ENCODE measurements at places on chromosomes 7 and 10. TPM values are rescaled to one million over a fixed set of nuclear protein-coding genes. Genes with fewer than 3 reads are reported as not detected.

DNA sequence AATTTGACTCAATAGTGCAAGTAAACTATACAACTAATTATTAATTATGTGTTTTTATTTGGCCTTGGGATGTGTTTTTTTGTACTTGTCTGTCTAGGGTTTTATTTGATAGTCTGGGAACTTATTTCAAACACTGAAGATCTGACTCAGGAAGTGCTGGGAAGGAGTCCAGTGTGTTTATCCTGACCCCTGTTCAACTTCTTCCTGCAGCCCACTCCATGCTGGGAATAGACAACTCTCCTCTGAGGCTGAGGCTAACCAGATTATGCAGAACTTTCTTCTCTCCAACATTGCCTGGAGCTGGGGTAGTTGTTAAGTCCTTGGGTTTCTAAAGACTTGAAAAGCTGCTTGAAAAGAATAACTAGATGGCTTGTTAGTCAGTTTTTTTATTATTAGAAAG, 6.9 kb downstream of the CISD1 start:
- DNase-seq = peak; percentile 8

AKR1C8 gene
- not detected for total RNA-seq

DNA sequence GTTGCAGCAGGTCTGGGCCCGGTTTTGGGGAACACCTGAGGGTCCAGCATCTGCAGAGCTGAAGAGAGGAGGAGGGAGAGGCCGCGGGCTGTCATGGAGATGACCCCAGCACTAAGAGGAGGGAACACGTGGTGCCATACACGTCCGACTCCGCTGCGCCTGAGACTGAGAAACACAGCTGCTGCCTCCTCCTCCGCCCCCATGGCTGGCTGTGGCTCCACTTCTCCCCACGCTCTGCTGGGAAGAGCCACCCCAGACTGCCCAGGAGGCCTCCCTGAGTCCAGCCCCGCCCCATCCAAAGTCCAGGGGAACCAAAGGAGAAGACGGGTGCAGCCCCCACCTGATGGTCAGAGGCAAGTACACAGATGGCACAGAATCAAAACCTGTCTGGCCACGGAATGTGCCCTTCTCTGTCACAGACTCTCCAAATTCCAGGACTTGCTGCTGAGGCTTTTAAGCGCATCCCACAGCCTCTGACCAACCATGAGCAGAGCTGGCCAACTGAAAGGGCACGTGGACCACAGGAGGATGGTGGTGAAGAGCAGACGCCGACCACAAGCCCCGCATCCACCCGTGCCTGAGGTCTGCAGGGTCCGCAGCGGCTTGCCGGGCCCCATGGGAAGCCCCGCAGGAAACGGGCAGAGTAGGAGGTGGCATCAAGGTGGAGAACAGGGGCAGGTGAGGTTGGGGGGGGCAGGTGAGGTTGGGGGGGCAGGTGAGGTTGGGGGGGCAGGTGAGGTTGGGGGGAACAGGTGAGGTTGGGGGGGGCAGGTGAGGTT, 24.0 kb downstream of the STK32C start:
- DNase-seq = no peak

DNA sequence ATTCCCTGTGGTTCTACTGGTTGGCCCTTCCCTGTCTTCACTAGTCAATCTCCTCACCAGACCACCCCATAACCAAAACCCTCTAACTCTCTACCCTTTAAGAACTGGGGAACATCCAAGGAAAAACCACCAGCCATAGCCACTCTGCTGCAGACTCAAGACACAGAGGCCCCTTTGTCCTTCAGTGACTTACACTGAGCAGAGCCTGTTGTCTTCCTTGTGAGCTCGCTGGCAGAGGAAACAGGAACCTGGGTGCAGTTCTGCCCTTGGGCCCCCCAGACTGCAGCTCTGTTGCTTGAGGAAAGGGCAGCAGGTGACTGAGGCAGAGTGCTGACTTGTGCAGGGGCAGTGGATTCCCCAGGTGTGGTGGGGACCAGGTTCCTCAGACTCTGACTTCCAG, 30.6 kb downstream of the ZC3HAV1 start:
- DNase-seq = no peak

RASA4 gene
- total RNA-seq = 1.0 TPM

DNA sequence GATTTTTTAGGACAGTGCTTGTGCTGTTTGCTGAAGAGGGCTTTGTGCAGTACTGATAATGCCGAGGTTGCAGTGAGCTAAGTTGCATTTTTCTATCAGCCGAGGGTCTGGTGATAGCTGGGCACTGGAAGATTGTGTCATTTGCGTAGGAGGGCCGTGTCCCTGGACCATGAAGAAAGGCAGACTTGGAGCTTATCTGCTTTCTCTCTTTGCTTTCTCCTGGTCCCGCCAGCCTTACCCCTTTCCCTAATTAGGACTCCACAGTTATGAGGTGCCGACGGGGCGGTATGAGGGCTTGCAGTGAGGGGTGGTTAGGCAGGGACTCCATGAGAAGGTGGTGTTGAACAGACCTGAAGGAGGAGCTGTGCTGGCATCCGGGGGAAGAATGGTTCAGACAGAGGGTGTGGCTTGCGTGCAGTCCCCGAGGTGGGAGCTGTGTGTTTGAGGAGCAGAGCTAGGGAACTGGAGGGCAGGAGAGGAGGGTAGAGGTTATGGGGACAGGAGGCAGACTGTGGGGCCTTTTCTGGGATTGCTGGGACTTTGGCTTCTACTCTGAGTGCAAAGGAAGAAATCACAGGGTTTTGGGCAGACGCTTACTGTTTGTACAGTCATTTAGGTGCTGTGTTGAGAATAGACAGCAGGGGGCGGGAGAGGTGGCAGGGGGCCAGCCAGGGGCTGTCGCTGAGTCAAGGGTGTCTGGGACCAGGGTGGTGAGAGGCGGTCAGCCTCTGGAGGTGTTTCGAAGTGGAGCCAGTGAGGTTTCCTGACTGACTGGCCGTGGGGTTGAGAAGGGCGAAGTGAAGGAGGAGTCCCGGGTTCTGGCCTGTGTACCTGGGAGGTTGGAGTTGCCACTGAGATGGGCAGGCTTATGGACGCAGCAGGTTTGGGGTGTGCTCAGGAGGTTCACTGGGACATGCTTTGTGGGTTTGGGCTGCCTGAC, 43.4 kb downstream of the PRF1 start:
- DNase-seq = peak; percentile 33

DNA sequence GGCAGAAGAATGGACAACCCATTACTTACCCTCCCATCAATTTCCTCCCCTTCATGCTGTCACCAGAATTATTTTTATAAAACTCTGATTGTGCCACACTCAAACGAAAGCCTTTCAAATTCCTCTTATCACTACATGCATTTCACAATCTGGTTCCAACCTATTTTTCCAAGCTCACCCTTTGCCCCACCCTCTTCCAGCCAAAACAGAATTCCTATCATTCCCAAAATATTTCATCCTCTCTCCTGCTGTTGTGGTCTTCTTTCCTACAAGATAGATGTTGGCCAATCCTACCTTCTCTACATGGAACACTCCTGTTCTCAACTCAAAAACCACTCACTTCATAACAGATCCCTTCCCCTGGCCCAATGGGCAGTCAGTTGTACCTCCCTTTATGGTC, 111.5 kb downstream of the ELAPOR2 start:
- no peak for DNase-seq

GRCh38 chr10:11757454-11757820, 15.3 kb downstream of the ECHDC3 start:
- DNase-seq = peak; percentile 74

GRCh38 chr10:11345224-11346054, 266.0 kb downstream of the USP6NL start:
- DNase-seq = peak; percentile 65

GRCh38 chr10:49056356-49056755, 59.0 kb downstream of the VSTM4 start:
- peak; percentile 16 for DNase-seq

GRCh38 chr10:70874061-70874460, 14.3 kb downstream of the PCBD1 start:
- DNase-seq = no peak

DNA sequence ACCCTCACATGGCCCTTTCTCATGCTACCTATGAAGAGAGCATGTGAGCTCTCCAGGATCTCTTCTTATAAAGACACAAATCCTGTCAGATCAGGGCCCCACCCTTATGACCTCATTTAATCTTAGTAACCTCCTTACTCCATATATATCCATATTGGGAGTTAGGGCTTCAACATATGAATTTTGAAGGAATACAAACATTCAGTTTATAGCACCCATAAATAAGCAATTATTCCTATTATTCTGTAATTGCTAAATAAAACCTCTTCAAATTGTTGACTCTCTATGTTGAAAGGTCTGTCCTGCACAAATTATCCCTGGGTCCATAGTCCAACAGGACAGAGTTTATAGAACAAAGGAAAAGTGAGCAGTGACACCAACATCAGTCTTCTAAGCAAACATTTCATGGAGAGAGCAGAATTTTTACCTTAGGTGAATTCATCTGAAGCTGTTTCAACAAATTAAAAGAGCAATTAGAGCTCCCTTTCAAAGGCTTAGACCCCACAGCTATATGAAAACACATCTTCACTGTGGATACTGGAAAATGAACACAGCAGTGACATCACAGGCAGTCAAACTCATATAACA, 12.2 kb downstream of the DOCK4 start:
- DNase-seq = no peak

GRCh38 chr10:61021926-61022325, 77.9 kb upstream of the RHOBTB1 start:
- no peak for DNase-seq

CASTOR2 gene
- total RNA-seq = 7.5 TPM

- DNase-seq = no peak
Measured at GRCh38 chr10:23522345-23522744, 83.5 kb downstream of the OTUD1 start.

DNA sequence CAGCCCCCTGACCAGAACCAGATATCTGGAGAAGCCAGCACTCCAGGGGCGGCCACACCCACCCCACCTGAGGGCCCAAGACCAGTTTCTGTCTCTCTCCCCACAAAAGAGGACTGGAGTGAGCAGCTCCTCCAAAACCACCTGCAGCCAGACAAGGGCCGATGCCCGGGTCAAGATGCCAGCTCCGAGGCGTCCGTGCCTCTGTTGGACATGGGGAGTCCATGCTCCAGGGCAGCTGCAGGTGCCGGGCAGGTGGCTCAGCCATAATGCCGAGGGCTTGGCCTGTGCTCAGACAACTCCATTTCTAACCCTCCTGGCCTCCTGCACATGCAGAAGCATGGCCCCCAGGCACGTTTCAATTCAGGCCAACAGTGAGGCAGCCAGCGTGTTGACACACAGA, 234.6 kb downstream of the MAD1L1 start:
- DNase-seq = no peak

RBP4 gene
- 0.17 TPM for total RNA-seq

TRPV5 gene
- not detected for total RNA-seq

ASB15 gene
- total RNA-seq = not detected

TMEM229A gene
- not detected for total RNA-seq

- peak; percentile 73 for DNase-seq
Measured at GRCh38 chr10:15738270-15738925, 18.7 kb upstream of the ITGA8 start.

DNA sequence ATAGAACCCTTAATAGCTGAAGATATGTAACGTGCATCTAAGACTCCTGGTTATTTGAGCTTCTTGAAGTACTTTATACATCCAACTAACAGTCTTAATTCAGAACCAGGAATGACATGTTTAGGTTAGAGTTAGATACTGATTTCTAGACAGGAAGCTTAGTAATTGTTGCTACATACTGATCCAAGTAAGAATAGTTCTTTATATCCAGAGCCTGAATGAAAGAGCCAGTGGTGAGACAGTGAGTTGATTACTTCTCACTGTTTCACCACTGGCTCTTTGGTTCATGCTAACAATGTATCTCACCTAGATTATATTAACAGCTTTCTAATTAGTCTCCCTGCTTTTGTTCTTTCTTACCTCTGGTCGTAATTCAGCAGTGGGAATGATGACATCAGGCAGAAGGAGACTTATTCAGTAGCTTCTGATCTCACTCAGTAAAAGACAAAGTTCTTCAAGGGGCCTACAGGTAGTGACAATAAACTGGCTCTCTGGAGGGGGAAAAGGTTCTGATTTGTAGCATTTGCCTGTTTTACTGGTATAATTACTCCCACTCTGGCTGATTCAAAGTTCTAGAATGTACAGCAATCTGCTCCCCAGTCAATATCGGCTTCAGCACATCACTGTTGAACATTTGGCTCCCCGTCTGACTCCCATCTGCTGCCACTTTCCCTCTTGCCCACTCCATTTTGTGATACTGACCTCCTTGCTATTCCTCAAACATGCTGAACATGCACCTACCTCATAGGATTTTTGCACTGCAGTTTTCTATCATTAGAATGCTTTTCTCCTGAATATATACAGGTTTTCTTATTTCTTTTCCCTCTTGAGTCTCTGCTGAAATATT, 29.1 kb downstream of the MCU start:
- DNase-seq = no peak

PMS2 gene
- 28.1 TPM for total RNA-seq

DNA sequence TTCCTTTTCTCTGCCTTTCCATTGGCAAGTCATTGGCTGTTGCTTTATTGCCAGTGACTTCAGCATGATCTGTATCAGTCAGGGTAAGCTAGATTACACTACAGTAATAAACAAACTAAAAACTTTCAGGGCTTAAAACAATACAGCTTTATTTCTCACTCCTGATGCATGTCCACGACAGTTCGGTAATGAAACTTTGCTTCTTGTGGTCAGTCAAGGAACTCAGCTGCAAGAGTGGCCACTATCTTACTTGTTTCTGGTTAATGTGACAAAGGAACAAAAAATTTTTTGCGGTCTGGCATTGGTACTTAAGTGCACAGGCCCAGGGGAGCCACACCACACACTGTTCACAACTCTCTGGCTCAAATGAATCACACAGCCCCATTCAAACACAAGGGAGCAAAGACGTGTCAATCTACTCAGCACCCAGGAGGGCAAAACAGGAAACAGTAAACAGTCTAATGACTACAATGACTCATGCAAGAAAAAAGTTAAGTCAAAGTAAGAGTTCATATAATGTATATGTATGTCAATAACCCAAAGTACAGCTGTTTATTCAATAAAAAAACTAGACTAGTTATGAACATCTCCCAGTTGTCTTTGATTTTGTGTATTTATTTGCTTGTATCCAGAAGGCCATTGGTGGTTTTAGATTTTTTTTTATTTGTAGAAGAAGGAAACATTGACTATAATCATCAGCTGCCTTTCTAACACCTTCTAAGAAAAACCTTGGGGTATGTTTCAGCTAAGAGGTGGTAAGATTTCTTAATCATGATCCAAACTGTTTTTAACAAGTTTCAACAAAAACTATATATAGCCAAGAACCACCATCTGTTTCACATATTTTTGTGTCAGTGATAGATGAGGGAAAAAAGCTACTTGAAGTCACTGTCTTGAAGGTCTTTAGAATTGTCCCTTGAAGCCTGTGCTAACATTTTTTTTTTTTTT, 134.4 kb upstream of the FAM3C start:
- peak; percentile 100 for DNase-seq

TMEM196 gene
- total RNA-seq = not detected

Measured in LHCN-M2 (cell line).